ENCODE measurements at places on chromosomes 7 and 10.

- DNase-seq = no peak
Observed at GRCh38 chr10:47414752-47415519, 30.8 kb upstream of the ZNF488 start.

DNA sequence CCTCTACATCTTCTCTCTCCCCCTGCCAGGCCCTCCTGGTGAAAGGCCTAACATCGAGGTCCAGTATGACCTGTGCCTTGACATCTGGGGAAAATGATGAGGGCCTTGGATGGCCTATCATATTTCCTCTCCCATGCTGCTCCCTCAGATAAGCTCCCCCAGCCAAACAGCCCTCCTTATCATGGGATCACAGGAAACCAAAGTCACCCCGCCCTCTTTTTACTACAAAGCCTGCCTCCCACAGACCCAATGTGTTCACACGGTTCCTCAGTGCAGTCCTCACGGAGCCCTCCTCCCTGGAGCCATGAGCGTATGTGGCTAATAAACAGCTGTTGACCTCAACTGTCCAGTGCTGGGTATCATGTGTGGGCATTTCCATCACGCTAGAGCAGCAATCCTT lies 32.0 kb downstream of the C10orf90 start:
- DNase-seq = no peak

GRCh38 chr7:15279640-15280039 lies 282.2 kb downstream of the AGMO start:
- no peak for DNase-seq

- DNase-seq = no peak
Observed at GRCh38 chr10:102479651-102480050, 22.9 kb downstream of the ACTR1A start.

DNA sequence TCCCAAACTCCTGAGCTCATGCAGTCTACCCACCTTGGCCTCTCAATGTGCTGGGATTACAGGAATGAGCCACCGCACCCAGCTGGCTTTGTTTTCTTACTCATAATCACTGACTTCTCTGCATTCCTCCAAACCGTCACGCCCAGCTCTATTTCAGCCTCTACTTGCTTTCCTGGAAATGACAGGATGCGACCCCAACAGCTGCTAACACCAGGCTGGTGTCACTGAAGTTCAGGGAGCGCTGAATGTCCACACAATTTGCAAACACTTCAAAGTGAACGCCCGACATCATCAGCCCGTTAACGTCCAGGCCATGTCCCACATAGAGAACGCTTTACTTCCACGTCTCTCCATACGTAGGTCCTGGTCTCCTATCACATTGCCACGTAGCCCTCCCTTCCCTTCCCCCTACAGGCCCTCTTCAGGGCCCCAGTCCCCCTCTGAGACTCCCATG lies 12.8 kb upstream of the PROSER2 start:
- no peak for DNase-seq

GRCh38 chr10:74117738-74118137 lies 32.9 kb downstream of the AP3M1 start:
- no peak for DNase-seq

GRCh38 chr10:132948351-132948750 lies 6.0 kb upstream of the CFAP46 start:
- DNase-seq = no peak

DNA sequence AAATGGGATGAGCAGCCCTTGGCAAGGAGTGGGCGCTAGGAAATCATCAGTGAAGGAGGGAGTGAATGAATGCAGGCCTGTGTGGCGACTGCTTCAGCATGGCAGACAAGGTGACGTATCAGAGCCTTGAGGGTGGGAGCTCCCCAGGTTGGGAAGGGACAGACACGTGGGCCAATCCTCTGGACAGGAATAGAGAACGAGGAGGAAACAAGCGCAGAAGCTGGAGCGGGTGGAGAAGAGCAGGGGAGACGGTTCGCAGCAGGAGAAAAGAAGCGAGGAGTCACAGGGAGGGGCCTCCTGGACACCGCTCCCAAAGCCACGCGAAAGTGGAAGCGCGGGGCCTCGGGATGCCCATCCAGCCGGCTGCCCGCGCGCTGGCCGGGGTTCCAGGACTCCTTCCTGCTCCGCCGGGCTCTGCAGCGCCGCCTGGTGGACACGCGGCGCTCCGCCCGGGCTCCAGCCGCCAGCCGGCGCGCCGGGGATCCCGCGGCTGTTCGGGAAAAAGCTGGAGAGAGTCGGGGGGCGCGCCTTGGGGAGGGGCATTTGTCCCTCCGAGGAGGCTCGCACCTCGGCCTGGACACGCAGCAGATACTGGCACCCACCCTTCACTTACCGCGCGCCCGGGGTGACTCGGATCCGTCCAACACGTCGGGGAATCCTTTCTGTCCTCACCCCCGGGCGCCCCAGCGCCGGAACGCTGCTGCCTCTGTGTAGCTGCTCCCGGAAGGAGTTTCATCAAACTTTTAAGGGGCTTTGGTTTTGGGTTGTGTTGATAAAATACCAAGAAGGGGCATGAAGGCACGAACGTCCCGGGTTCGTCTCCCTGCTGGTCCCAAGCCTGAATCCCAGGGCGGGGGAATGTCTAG lies 6.3 kb downstream of the ZNF503 start:
- no peak for DNase-seq

- DNase-seq = no peak
Observed at GRCh38 chr7:67022511-67022910, 25.9 kb downstream of the TYW1 start.

DNA sequence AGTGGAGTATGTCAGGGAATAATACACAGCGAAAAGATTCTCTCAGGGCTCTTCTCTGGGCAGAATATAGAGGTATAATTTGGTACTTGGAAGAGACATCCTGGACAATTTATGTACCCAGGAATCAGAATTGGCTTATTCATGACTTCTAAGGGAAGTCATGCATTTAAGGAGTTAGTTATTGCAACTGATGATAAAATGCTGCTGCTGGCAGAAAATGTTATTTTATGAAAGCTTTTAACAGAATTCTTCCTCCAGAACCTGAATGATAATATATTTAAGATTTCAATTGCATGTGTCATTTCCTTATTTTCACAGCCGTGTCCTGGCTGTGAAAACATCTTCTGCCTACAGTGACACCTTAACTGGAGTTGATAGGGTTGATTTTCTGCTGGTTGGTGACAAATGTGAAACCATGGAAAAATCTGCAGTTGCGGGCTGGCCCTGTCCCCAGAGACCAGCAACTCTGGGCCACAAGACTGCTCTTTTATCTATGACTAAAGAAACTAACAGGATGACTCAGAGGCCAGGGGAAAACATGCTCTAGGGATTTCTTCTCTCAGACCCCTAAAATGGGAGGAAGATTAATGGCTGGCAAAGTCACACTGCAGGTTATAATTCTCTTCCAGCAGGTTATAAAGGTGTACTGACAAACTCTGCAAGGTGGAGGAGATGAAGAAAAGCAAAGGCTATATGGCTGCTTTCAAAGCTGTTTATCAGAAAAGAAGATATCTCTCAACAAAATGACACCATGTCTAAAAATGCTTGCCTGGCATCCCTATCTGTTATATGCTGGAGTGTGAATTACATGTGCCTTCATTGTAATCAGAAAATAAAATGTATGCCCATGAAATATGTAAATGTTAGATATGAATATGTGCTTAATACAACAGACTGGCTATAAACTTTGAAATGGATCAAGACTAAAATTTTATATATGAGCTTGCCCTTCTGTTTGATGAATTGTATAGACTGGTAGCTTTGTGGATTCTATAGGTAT lies 12.1 kb upstream of the TRUB1 start:
- no peak for DNase-seq

DNA sequence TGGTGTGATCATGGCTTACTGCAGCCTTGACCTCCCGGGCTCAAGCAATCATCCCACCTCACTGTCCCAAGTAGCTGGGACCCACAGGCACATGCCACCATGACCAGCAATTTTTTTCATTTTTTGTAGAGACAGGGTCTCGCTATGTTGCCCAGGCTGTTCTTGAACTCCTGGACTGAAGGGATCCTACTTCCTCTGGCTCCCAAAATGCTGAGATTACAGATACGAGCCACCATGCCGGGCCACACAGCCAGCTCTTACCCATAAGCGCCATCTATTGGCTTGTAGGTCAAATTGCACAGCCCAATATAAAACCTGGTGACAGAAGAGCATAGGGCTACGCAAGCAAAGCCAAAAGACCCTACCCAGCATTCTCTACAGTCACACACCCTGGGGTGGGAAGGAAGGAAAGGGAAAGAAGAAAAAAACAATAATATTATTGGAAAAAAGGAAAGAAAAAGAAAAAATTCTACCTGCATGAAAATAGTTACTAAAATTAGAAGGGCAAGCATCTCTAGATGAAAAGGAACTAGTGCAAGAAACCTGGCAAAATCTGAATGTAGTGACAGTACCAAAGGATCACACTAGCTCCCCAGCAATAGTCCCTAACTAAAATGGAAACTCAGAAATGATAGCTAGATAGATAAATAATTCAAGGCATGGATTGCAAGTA lies 29.4 kb upstream of the AMPH start:
- DNase-seq = no peak

GRCh38 chr10:84158061-84158460 lies 15.5 kb upstream of the GPR15LG start:
- no peak for DNase-seq

DNA sequence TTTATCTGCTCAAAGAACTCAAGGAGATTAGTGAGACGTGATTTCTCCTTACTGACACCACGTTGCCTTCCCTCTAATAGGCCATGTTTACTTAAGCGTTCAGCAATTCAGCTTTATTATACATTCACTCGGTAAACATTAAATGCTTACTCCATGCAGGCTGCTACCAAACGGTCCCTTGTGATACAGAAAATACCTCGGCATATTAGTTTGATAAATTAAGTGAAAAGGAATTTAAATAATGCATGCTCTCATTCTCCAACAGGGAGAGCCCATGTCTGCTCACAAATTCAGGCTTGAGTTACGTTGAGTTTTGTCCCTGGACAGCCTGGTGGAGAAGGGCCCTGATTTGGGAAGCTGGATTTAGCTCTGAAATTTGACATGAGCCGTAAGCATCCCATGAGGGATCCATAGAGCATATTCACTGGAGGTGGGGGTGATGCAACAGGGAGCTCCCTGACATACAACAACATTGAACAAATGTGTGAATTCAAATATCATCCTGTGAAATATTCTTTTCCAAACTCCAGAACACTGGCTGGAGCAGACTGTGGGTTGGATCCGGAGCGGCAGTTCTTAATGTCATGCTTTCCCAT lies 86.3 kb downstream of the TBXAS1 start:
- no peak for DNase-seq

DNA sequence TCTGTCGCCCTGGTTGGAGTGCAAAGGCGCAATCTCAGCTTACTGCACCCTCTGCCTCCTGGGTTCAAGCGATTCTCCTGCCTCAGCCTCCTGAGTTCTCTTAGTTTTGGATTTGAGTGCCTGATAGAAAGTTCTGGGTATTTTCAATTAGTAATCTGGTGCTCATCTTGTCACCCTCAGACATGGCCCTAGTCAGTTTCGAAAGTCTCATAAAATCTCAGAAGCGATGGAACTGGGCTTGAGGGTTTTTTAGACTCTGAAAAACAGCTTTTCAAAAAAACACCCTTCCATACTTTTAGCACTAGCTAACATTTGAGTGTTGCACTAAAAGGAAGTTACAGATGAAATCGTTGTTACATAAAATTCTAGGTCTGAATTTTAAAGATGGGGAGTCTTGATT lies 9.4 kb upstream of the PIP4K2A start:
- DNase-seq = no peak

- DNase-seq = no peak
Observed at GRCh38 chr10:123502983-123503382, 163.2 kb upstream of the GPR26 start.

DNA sequence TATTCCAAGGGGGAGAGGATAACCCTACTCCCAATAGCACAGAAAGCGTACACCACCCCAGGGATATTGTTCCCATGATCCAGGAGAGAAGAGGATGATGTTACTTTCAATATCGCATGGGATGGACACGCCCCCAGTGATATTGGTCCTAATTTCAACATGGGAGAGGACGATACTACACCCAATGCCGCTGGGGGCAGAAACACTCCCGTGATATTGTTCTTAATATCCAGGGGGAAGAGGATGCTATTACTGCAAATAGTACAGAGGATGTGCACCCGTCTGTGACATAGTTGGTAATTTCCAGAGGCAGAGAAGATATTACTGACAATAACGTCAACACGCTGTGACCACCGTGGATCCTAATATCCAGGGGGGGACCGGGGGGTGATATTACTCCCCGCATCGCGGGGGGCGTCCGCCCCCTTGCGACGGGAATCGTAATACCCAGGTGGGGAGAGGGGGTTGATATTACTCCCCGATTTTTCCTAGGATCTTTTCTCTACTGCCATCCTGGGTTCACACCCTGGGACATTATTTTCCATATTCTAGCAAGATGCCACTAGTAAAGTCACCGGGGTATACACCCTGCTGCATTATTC lies 16.6 kb downstream of the MEIG1 start:
- DNase-seq = no peak

DNA sequence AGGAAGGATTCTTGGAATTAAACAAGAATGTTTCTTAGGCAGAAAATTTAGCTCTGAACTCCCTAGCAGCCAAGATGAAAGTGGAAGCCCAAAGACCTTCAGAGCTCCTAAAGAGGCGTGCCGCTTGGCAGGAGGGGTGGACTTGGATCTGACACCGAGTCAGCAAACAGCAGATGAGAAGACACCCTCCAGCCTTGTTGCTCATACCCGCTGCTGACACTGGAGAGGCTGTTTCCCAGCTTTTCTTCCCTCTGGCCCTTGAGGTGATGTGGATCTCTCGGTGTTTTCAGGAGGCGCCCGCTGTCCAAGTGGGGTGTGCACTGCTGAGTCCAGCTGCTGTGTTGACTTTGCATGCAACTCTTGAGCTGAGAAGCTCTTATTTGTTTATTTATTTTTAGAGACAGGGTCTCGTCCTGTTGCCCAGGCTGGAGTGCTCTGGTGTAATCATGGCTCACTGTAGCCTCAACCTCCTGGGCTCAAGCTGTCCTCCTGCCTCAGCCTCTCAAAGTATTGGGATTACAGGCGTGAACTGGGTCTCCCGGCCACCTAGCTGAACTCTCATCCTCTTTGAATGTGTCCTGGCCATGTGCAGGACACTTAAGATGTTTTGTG lies 21.5 kb downstream of the SLC18A2 start:
- no peak for DNase-seq

DNA sequence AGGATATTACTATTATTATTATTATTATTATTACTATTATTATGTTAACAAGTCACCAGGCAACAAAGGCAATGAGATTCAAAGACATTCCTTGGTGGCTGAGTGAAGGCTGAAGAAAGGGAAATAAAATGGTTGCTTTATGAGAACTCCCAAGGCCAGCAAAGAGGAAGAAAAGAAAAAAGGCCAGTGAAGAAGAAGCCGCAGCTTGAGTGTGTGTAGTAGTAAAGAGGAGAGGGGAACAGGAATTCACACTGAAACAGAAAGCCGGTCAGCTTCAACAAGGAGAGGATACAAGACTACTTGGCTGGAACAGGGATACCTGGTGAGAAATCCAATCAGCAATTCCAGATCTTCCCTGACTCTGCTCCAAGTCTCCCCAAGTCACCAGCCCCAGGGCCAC lies 42.4 kb downstream of the PLXNA4 start:
- no peak for DNase-seq

Data from stimulated activated CD4-positive, alpha-beta T cell treated with anti-CD3 and anti-CD28 coated beads, TNF-alpha, amount 100 ng/mL, for 48 hours (primary cell).